Brain (organoid and tissue), 16 donors: ENCODE measurements at places on chromosomes 1 and 21. TPM values are rescaled to one million over a fixed set of nuclear protein-coding genes. Genes with fewer than 3 reads are reported as not detected.

GRCh38 chr21:42665026-42665425, 11.6 kb downstream of the PDE9A start:
- no peak for DNase-seq

GRCh38 chr1:9270290-9270883, 22.3 kb upstream of the SPSB1 start:
- no peak for DNase-seq

DNA sequence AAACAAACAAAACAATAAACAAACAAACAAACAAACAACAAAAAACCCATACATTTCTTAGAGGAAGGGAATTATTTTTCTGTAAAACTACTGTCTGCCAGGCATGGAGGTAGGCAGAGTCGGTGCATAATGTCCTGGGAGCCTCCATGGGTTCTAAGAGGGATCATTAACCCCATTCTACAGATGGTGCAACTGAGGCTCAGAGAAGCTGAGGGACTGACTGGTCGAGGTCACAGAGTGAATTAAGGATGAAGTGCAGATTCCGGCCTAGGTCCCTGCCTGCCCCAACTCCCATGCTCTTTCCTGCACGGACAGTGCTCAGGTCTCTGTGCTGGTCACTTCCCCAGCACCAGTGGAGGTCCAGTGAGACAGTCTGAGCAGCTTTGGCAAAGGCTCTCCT, 15.8 kb upstream of the WNT4 start:
- no peak for DNase-seq

- DNase-seq: no peak
Observed at GRCh38 chr1:167429612-167430011, 88.7 kb downstream of the CD247 start.

GRCh38 chr1:206608108-206608698, 4.1 kb downstream of the EIF2D start:
- DNase-seq: peak; percentile 56

DNA sequence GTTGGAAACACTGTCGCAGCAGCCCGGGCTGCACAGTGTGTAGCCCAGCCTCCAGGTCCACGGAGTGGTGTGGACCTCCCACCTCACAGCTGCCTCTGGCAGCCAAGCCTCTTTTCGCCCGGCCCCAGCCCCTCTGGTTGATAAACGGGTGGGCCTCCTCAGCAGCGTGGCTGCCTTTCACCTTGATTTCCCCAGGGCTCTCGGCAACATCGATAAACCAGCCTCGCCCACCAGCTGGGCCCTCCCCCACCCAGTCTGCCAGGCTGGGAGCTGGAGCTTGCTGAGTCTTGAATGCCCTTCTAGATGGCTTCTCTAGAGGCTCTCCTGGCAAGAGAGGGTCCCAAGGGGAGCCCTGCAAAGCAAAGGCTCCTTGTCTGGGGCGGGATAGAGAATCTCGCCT, 31.0 kb upstream of the LHX4 start:
- DNase-seq: no peak

- DNase-seq: no peak
Observed at GRCh38 chr1:223738465-223739365, 26.4 kb downstream of the CAPN2 start.

DNA sequence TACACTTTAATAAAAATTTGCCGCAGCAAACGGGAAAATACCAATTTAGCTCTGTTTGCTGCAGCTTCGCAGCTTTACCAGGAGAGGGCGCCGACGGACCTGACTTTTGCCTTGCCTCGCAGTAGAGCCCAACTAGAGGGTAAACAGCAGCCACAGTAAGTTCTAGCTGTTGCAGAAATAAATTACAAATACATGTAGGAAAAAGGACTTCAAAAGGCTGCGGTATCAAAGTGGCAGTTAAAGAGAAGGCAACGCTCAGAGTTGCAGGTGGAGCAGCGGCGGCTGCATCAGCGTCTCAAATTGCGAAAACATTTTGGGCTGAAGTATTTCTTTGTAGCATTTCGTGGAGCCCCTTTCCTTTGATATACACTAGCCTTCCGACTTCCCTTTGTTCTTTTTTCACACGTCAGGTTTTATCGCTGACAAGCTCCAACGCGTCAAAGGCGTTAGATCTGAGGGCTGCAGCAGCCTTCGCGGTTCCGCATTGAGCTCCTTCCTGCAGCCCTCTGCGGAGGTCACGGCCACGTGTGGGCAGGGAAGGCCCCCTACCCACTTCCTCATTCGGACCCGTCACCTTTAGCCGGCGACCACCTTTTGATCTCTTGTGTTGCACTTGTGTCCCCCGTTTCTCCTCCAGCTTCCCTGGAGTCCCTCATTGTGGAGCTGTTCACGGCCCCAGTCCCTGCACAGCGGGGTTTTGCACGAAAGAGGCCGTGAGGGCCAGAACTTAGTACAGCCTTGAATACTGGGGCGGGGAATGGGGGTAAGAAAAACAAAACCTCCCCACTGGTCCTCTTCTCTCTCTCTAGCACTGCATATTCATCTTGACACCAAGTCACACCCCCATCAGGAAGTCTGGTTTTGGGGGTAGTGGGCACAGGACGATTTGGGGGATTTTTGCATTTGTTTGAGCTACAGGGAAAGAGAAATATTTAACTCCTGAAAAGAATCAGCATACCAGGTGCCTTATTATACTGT, 72.8 kb downstream of the S1PR1 start:
- DNase-seq: peak; percentile 95

DNA sequence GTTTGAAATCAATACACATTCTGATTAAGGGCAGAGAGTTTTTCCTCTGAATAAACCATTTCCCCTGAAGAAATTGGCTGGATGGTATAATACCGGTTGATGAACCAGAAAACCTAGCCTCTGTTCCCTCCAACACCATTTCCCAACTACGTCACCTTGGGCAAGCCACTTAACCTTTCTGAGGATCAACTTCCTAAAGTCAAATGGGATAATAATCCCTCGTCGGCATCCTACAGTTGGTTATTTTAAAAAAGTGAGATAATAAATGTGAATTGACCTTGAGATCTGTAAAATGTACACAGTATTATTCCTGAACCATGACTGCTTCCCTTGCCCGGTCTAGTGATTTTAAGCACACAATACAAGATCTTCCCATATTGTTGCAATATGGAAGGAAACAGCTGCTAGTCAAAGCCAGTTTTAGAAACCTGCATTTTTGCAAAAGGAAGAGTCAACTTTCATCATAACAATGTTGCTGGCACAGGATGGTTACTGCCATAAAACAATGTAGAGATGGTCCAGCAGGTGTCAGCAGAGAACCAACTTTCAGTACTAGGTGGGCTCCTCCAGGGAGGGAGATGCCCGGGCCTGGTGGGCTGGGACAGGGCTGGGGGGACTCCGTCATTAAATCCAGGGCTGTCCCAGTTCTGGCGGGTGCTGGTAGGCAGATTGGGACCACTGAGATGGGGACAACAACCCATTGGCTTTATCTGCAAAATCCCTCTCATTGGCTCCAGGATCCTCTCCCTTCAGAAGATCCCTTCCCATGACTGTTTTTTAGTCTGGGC, 5.2 kb upstream of the HLX start:
- peak; percentile 84 for DNase-seq

DNA sequence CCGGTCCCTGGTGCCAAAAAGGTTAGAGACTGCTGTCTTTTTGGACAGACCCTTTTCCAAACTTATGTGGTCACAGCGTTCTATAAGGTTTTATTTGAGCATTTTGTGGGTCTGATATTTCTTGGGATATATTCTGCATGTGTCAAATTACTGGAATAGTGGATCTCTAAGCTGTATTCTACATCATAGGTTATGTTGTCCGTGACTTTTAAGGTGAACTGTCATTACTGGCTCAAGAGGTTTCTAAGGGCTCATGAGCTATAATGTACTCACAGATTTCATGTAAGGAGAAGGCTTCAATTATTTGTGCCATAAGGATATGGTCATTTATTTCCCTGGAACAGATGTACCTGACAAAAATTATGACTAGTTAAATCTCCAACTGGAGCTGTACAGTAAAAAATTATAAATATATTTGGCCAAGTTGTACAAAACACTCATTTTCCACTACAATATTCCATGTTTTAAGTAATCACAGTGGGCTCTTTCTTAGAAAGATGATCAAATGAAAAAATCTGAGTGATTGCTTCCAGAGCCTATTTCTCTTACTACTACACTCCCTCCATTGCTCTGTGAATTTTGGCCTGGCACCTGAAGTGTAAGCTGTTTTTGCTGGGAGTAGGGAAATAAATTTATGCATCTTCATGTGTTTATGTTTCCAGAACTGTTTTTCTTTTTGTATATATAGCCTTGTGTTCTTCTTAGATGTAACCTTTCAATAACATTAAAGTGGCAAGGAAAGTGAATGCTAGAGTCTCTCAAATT, 538.1 kb upstream of the ZRANB2 start:
- no peak for DNase-seq

GRCh38 chr1:30162565-30162964, 560.8 kb downstream of the MATN1 start:
- DNase-seq: no peak

DNA sequence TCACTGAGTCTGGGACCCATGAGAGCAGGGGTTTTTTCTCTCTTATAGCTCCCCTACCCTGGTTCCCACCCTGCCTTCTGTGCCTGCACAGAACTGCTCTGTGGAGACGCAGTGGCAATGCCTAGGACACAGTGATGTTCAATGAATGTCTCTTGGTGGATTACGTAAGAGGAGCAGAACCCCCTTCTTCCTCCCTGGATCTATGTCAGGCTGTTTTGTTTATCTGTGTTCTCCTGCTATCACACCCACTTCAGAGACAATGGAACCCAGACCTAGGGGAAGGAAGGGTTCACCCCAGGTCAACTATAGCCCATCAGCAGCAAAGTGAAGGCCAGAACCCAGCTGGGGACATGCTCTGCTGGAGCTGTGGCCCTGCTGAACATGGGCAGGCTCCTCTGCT, 2.0 kb downstream of the HPCAL4 start:
- DNase-seq: no peak

DNA sequence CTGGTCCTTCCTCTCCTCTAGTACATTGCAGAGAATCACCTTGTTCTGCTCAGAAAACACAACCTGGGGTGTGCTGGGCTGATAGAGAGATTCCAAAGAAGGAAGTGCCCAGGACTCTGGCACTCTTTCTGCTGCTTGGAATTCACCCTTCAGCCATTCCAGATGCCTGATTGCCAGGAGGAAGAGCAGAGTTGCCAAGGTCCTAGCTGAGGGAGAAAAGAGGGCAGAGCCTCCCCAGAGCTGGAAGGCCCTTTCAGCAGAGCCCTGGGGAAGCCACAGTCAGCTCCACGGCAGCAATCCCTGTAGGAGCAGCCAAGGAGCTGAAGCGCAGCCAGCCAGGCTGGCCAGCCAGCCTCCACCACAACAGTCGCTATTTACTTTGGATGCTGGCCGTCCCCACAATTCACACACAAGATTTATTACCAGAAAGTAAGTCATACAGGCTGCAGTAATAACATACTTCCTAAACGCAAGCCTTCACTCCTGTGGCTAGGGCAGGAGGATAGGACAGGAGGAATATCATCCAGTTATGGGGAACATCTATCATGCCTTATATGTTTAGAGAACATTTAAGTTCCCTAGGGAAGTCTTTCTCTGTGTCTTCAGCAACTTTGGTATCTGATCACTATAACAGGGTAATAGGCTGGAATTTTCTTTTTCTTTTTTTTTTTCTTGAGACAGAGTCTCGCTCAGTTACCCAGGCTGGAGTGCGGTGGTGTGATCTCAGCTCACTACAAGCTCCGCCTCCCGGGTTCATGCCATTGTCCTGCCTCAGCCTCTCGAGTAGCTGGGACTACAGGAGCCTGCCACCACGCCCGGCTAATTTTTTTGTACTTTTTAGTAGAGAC, 36.6 kb upstream of the SLC44A3 start:
- peak; percentile 29 for DNase-seq

DNA sequence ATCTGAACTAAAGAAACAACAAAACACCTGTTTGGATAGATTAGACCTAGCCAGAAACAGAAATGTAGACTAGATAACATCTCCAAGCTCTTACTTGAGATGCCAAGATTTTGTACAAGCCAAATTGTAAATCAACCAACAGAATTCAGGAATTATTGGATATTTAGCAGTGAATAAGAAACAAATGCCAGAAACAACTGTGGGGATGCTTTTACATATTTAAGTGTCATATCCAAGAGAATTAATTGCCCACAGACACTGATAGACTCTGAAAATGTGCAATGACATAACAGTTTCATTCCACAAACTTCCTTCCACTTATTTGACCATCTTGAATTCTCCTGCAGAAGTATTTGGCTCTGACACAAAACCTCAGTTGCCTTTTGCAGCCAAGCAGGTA, 92.3 kb downstream of the SGIP1 start:
- DNase-seq: no peak

DNA sequence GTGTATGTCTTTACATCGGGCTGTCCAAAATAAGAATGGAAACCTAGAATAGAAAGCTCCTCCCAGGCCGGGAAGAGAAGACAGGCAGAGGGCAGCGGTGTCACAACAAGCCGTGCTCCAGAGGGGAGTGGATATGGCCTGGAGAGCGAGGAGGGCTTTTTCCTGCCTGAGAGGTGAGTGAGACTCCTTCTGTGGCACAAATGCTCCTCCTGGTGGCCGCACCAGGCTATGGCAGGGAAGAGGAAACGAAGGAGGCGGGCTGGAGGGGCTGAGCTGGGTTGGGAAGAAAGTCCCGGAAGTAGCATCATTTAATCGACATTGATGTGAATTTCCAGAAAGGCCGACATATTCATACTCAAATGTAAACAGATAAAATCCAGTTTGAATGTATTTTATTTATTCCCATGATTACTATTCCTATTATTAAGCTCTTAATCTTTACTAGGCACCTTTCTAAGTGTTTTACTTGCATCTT, 54.7 kb downstream of the MEF2D start:
- peak; percentile 81 for DNase-seq

The TCHH gene
- 0.07 TPM for polyA plus RNA-seq

The HPCA gene
- 75.9 TPM for polyA plus RNA-seq

The CD84 gene
- 0.49 TPM for polyA plus RNA-seq

The DUSP23 gene
- 30.4 TPM for polyA plus RNA-seq

The CLDN8 gene
- not detected for polyA plus RNA-seq

The LHX8 gene
- polyA plus RNA-seq: not detected

The HMGB4 gene
- polyA plus RNA-seq: not detected

The LRRC71 gene
- not detected for polyA plus RNA-seq

The DNM3 gene
- polyA plus RNA-seq: 5.5 TPM

The RYR2 gene
- 1.2 TPM for polyA plus RNA-seq

The MPL gene
- 0.32 TPM for polyA plus RNA-seq

The OR2L2 gene
- not detected for polyA plus RNA-seq

The NOS1AP gene
- 4.9 TPM for polyA plus RNA-seq

The TRAF3IP3 gene
- 0.44 TPM for polyA plus RNA-seq

The ATP1A2 gene
- polyA plus RNA-seq: 216 TPM
